ENCODE measurements at places on chromosomes 16 and 17.

GRCh38 chr16:85750827-85751697 is at the start of gene C16orf74:
Gene C16orf74, minus strand, starts transcription at chr16:85751096. Its CDS starts 15,879 bp downstream, at chr16:85735217.
- H3K4me1 ChIP-seq: peaks cover 10% of the 10 kb centered on the region
- peaks cover 37% of the 10 kb centered on the region for H3K27me3 ChIP-seq
- no peak for DNase-seq
- no peak within 1 kb of the TSS for H3K27ac ChIP-seq

DNA sequence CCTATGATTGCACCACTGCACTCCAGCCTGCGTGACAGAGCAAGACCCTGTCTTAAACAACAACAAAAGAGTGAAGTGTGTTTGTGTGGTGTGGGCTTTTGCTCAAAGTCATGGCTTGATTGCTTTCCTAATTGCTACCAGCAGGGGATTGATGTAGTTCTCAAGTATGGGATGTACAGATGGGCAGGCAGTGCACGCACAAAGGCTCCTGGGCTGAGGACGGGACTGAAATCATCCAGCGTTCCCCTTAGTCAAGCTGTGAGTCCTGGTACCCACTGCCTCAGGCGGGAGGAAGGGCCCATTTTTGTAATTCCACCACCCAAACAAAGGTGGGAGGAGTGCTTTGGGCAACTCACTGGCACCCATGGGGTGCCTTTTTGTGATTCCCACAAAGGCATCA is 47.3 kb downstream of the GDE1 start:
- H3K4me1 ChIP-seq: no peaks in the 10 kb centered on the region
- H3K27ac ChIP-seq: no peak overlapping the region
- H3K4me3 ChIP-seq: no peak overlapping the region
- DNase-seq: no peak

DNA sequence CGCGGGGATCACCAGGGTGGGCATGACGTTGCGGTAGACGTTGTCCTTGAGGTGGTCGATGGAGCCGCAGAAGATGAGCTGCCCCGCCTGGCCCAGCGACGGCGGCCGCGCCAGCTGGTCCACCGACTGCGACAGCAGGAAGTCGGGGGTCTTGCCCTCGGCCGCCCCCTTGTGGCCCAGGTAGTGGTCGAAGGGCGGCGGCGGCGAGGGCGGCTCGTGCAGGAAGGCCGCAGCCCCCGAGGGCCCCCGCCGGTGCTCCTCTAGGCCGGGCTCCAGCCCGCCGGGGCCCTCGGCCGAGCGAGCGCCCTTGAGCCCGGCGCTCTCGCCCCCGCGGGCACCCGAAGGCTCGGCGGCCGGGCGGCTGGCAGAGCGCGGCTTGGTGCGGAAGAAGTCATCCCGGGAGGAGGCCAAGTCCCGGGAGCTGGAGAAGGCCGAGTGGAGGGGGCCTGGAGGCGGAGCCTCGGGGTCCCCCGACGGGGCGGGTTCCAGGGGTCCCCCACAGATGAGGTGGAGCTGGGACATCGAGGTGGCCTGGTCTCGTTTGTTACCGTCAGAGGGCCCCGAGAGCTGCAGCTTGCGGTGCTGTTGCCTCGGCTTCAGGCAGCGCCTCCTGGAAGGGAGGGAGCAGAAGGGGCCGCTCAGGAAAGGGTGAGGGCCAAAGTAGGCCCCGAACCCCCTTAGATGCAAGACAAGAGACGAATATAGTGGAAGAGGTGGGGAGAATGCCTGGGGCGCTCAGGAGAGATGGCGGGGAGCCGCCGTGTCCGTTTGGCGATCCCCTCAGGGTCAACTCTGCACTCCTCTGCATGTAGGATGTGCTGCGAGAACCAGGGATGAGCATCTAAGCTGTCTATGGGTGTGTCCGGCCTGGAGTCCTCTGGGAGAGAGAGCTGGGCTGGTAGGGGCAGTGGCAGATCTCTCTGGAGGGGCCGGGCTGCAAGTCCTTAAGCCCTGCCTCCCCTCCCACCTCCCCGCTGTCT is 8.8 kb downstream of the FAM171A2 start:
- peak; percentile 60 for DNase-seq
- H3K4me3 ChIP-seq: peak overlapping the region; percentile 63
- peaks cover 4% of the 10 kb centered on the region for H3K36me3 ChIP-seq
- H3K27me3 ChIP-seq: no peaks in the 10 kb centered on the region
- no peak overlapping the region for H3K27ac ChIP-seq
- H3K4me1 ChIP-seq: peaks cover 5% of the 10 kb centered on the region

GRCh38 chr16:86067516-86067915 is 168.6 kb downstream of the IRF8 start:
- H3K27ac ChIP-seq: no peak overlapping the region
- H3K36me3 ChIP-seq: no peaks in the 10 kb centered on the region
- peaks cover 84% of the 10 kb centered on the region for H3K27me3 ChIP-seq
- no peaks in the 10 kb centered on the region for H3K4me1 ChIP-seq
- no peak overlapping the region for H3K4me3 ChIP-seq
- DNase-seq: no peak

DNA sequence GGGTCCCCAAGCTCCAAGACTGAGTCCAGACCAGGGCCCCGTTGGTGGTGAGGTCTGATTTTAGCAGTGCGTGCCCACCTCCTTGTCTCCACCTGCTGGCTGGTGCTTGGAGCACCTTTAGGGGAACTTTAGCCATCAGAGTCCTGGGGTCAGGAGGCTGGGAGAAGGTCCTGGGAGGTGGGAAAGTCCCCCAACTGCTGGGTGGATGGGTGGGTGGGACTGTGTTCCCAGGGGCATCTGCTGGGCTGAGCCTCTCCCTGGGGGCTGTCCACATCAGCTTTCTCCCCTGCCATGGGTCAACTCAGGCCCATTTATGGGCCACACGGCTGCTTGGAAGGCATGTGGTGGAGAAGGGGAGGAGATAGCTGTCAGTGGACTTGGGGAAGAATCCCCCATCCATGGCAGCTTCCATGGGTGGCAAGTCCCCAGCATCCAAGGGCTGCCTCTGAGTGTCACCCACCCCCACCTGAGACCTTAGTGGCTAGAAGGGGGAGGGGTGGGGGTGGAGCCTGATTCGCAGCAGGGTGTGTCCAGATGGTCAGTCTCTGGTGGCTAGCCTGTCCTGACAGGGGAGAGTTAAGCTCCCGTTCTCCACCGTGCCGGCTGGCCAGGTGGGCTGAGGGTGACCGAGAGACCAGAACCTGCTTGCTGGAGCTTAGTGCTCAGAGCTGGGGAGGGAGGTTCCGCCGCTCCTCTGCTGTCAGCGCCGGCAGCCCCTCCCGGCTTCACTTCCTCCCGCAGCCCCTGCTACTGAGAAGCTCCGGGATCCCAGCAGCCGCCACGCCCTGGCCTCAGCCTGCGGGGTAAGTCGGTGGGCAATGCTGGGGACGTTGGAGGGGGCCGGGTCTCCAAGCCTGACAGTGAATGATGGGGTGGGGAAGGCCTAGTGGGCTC is at the start of gene TRPV2:
TSS of gene TRPV2 (plus strand) at position 541 of the 894 bp plus-strand sequence. CDS start 2,098 bp downstream, outside the sequence.
- peak; percentile 40 for DNase-seq
- H3K36me3 ChIP-seq: peaks cover 41% of the 10 kb centered on the region
- H3K27me3 ChIP-seq: no peaks in the 10 kb centered on the region
- peaks cover 41% of the 10 kb centered on the region for H3K4me1 ChIP-seq
- H3K4me3 ChIP-seq: peak within 1 kb of the TSS; percentile 97
- H3K27ac ChIP-seq: peak within 1 kb of the TSS; percentile 98

DNA sequence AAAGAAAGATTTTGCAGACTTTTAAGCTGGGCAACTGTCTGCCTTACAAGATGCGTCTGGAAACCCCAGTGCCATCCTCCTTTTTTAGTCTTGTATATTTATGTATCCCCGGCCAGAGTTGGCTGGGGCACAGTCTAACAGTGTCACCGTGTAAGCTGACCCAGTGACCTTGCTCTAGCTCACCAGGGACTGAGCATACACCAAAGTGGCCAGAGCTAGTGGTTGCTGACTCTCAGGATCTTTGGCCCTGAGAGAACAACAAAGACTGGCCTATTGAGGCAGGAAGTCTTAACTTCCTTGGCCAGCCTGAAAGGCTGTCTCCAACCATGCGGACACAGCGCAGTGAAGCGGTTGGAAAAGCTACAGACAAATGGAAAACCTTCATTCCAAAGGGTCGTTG is 745.2 kb downstream of the WWOX start:
- H3K27ac ChIP-seq: no peak overlapping the region
- H3K4me3 ChIP-seq: no peak overlapping the region
